ENCODE measurements at places on chromosomes 6 and 20.

DNA sequence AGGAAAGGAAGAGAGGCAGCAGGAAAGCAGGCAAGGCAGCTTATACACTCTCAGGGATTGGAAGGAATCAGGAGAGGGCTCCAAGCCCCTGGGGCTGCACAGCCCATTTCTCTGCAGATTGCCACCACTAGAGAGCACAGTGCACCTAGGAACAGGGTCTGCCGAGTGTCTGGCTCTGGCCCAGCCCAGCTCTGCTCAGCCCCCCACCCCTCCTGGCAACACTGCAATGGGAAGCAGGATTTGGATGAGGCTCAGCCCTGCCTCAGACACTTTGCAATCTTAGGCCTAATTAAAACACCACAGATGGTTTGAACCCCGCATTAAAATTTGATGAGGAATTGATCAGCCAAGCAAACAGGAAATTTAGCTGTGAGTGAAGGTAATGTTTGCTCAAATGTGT, 252.7 kb downstream of the DHX35 start:
- DNase-seq: no peak

DNA sequence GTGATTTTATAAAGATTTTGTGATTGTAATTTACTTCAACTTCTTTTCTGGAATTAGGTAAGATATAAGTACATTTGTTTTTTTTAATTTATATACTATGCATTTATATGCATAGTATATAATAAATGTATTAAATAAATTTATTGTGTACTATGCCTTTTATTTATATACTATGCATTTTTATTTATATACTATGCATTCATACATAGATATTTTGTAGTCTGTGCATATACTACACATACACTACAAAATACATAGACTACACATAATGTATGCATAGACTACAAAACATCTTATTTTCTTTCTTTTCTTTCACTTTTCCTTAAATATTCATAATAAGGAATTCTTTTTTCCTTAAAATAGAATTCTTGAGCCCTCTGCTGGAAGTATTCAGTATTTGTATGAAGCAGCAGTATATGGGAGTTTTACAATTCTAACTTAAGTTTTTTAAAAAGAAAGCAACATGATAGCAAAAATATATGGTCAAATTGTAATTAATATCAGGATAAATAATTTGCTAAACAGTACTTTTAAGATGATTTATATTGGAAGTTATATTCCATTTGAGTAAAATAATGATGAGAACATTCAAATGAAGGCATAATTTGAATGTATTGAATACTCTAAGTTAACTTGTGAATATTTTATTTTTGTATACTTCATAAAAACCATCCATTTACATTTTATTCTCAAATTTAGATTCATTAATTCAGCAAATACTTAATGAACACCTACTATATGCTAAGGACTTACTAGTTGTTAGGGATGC, 129.3 kb downstream of the KLHL32 start:
- DNase-seq: no peak

- no peak for DNase-seq
These were observed 57.8 kb downstream of the POPDC3 start for GRCh38 chr6:105121981-105122380.

GRCh38 chr20:20312562-20312961, 55.3 kb upstream of the INSM1 start:
- no peak for DNase-seq

DNA sequence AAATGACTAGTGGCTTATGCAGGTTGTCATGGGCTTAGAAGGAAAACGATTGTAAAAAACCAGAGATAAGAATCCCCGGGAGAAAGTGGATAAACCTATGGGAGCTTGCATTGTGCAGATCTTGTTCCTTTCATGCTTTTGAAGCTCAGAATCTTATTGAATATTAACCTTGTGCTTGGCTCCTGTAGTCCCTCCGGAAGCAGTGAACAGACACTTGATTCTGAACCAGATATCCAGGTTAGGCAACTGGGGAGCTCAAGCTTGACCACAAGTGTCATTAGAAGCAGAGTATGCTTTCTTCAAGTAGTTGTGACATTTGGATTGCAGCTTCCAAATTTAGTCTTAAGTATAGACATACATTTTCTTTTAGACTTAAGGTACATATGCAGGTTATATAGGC, 212.6 kb upstream of the MOCS1 start:
- DNase-seq: no peak

DNA sequence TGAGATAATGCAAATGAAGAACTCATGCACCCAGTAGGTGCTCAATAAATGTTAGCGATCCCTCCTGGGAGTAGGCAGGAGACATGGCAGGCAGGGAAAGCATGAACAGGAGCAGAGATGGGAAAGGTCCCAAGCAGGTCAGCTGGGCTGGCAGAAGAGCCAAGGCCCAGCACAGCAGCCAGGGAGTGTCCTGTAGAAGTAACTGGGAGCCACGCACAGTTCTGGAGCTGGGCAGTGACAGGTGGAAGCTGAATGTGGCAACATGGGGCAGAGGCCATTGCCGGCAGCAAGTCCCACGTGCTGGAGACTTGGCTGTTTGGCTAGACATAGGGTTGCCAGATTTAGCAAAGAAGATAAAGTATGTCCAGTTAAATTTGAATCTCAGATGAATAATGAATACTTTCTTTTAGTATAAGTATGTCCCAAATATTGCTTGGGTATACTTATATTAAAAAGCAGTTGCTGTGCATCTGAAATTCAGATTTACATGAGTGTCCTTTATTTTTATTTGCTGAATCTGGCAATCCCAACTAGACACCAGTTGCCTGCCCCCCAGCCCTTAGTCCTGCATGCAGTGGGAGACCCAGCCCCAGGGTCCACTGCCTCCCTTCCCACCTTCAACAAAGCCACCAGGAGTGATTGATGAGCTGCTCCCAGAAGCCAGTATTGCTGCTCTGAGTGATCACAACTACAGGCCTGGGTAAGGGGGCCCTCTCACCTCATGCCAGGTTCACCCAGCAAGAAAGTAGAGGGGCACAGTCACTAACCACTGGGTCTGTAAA, 3.7 kb upstream of the LPIN3 start:
- DNase-seq: no peak

DNA sequence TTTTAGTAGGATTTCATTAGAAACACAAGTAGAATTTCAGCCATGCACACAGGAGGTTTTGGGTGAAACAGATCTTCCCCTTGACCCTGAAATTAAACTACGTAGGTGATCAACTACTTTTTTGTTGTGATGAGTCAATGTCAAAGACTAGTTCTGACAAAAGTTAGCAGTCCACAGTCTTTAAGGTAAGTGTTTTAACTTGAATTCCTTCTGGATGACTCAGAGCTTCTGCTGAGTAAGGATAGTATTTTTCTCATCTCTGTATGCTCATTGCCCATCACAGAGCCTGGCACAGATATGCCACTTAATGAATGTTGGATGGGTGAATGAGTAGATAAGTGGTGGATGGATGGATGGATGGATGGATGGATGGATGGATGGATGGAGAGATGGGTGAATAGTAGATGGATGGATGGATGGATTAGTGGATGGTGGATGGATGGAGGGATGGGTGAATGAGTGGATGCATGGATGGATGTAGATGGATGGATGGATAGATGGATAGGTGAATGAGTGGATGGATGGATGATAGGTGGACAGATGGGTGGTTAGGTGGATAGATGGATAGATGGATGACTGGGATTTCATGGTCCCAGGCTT, 165.3 kb downstream of the ZMYND8 start:
- DNase-seq: no peak
